ENCODE measurements at places on chromosomes 2 and 18. TPM values are rescaled to one million over a fixed set of nuclear protein-coding genes. Genes with fewer than 3 reads are reported as not detected.

Gene NYAP2
- total RNA-seq = 0.30 TPM

Gene SNRNP200
- 61.2 TPM for total RNA-seq

GRCh38 chr18:69031571-69031970 lies 233.7 kb downstream of the CCDC102B start:
- no peak for DNase-seq

DNA sequence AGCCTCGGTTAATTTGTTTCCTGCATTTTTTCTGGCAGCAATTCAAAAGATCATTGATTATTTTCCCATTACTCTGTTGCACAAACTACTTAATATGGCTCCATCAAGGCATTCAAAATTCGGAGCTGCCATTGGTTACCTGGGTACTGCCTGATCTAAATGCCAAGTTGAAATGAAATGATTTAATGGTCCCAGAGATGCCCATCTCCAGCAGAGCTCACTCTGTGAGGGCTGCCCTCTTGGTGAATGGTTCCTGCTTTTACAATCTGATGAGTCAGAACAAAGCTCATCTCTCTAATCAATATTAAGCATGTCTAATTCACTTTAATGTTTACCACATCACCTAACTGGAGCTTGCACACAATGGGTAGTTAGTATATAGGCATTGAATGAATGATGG lies 126.1 kb downstream of the CTNNA2 start:
- no peak for DNase-seq

DNA sequence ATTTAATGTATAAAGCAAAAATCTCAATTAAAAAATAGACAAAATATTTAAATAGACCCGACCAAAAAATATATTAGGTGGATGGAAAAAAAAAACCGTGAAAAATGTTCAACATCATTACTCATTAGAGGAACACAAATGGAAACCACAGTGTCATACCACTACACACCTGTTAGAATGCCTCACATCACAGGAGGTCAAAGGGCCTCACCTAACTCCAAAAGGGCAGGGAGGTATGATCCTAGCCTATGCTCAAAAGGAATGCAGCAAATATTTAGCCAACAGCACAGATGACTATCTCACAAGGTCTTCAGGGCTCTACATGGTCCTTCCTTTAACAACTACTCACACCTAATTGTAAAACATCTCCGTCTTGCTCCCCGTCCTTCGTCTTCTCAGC lies 185.5 kb upstream of the SETBP1 start:
- DNase-seq = no peak

Data from skin of body (tissue), 3 donors.